HCEC 1CT (cell line): ENCODE measurements at places on chromosomes 12 and 14.

- DNase-seq: no peak
Observed at GRCh38 chr12:123591702-123592481, 7.5 kb downstream of the TMED2 start.

DNA sequence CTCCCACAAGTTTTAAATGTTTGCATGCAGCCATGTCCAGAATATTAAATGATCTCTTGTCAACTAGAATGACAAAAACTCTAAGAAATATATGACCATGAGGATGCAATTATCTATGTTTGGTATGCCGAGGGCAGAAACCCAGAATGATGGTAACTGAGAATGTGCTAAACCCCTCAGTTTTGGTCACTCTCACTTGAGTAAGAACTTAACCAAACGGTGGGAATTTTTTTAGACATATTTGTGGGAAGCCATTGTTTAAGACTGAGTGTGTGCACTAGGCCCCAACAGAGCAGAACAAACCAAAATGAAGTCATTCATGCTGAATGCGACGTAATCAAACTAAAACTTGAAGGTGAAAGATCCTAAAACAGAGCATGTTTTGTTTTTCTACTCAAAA, 1927.9 kb upstream of the SEL1L start:
- DNase-seq: no peak

GRCh38 chr12:47361389-47362021, 281.7 kb upstream of the AMIGO2 start:
- DNase-seq: no peak

GRCh38 chr14:105145381-105146180, 23.0 kb downstream of the JAG2 start:
- no peak for DNase-seq
